Myocyte (in vitro differentiated cells): ENCODE measurements at places on chromosomes 12 and 14. TPM values are rescaled to one million over a fixed set of nuclear protein-coding genes. Genes with fewer than 3 reads are reported as not detected.

Gene MORN3
- total RNA-seq = not detected in 2 replicates

Gene GYS2
- total RNA-seq = not detected in 2 replicates

Gene CPNE6
- total RNA-seq = not detected in 2 replicates

Gene RNF212B
- total RNA-seq = not detected in 2 replicates

Gene RAB2B
- 21.9 and 26.4 TPM in 2 replicates for total RNA-seq

Gene NEUROD4
- total RNA-seq = not detected in 2 replicates

Gene KRT81
- 0.08 TPM in 1 of 2 replicates, not detected in the other for total RNA-seq

- no peak for DNase-seq
Measured at GRCh38 chr12:67523538-67523937, 125.0 kb upstream of the DYRK2 start.

- no peak for DNase-seq
Measured at GRCh38 chr14:89498878-89499277, 81.8 kb upstream of the FOXN3 start.

- peak; percentile 87 for DNase-seq
Measured at GRCh38 chr14:68794851-68795596, 2.2 kb upstream of the ZFP36L1 start.

- no peak for DNase-seq
Measured at GRCh38 chr14:60183741-60184140, 18.5 kb upstream of the DHRS7 start.

DNA sequence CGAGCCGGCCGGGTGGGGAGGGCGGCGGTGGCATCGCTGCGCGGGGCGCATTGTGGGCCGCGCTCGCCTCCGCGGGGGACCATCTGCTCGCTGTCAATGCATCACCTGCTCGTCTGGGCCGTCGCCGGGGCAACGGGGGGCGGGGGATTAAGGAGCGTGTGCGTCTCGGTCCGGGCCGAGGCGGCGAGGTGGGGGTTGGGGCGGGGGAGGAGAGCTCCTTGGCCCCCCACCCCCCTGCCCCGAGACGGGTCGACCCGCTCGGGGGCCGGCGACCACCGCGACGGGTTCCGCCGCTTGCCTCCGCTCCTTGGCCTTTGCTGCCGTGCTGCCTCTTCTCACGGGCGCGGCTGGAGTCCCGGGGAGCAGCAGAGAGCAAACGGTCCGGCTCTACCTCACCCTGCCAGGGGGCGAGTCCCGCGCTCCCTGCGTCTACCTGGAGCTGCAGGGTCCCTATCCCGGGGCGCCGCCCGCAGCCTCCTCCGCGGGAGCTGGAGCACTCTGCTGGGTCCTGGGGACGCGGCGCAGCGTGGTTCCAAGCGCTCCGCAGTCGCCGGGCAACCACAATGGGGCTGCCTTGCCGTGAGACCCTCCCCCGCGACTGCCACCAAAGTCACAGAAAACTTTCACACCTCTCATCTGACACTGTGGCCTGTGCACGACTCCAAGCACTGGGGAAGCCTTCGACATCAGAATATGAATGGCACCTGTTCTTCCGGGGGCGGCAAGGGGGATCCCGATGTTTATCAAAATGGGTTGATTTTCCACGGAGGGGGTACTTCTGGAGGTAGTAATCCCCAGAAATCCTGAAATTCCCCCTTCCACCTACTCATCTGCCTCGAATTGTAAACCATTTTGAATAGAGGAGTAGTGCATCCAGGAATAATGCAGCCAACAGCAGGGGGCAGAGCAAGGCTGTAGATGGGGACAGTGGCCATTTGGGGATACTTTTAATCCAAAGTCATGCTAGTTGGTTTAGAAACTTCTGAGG, at the start of gene C12orf42:
TSS of gene C12orf42 (minus strand) at position 500 of the 988 bp plus-strand sequence. CDS start 17,542 bp downstream, outside the sequence.
- peak; percentile 47 for DNase-seq

DNA sequence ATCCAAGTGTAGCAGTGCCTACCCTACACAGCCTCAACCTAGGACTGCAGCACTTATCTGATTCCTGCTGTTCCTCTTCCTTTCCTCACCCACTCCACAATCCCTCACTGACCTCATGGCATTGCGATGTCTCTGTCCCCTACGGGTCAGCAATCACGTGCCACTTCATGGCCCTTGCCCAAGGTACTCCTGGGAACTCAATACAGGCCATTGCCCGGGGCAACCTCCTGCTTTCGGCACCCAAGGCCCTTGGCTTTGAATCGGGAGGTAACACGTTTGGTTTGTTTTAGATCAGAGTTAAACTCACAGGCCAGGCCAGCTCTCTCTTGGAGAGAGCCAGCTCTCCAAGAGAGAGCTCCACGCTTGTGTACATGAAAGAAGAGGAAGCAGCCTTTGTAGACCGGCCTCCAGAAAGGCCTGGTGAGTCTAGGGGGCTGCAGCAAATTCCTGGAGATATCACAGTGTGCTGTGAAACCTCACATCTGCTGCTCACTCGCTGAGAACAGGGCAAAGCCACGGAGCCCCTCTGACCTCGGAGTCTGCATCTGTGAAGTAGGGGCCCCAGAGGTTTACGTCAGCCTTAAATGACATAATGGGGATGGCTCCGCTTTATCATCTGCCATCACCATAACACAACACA, 12.2 kb downstream of the CLMN start:
- DNase-seq = no peak

DNA sequence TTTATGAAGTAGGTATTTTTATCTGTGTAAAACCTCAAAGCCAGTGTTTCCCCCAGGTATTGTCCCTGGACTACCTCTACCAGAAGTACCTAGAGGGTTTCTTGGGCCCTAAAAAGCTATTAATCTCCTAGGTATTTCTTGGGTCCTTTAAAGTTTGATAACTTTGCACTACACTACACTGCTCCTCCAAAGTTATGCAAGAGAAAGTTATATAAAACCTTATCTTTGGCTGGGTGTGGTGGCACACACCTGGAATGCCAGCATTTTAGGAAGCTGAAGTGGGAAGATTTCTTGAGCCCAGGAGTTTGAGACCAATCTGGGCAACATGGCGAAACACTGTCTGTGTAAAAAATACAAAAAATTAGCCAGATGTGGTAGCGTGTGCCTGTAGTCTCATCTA, 34.9 kb downstream of the PTPN21 start:
- DNase-seq = no peak

- DNase-seq = no peak
Measured at GRCh38 chr12:62363506-62363905, 103.1 kb upstream of the MON2 start.

GRCh38 chr14:46788994-46789393, 137.4 kb upstream of the RPL10L start:
- DNase-seq = no peak

- DNase-seq = no peak
Measured at GRCh38 chr12:112751844-112752243, 39.7 kb upstream of the RPH3A start.

DNA sequence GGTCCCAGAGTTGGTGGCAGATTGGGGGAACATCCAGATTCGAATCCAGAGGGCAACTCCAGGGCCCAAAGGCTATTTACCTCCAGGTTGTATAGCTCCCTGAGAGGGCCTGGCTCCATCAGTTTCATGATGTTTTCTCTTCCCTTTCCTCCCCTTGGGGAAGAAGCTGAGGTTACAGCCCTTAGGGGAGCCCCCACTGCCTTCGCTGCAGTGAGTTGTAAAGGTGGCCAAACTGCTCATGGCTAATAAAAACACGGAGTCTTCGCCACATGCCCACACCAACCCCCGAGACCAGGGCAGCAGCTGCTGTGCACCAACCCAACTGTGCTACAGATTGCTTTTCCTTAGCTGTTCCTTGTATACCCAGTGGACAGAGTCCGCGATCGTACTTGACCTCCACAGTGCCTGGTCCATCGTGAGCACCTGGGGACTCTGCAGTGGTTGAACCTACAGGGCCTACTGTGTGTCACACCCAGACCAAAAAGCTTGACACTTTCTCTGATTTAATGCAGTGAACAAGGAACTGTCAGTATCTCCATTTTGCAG, 20.9 kb downstream of the GALNT16 start:
- DNase-seq = no peak

GRCh38 chr14:78314484-78314883, 144.3 kb downstream of the NRXN3 start:
- DNase-seq = no peak

DNA sequence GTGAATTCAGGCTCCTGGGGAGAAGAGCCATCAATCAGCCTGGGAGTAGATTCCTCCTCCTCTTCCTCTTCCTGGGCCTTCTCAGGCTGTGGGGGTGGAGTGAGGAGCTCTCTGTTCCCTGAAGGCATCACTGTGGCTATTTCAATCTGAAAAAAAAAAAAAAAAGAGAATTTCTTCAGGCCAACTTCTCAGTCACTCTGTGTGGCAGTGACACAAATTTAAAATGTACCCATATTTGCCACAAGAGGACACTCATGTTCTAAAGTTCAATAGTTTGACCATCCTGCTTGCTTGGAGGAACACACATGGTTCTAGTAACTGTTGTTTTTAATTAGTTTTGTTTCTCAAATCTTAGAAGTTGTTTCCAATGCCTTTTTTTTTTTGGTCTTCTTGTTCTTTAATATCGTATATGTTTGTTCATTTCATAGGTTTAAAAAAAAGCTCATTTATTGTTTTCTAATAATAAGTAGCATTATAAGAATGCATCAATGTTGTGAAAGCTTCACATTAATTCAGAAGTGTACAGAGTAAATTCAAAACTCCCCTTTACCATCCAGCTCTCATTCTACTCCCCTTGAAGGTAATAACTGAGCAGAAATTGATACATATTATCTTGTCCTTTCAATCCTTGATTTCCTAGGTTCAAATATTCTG, 23.3 kb upstream of the CCER1 start:
- DNase-seq = peak; percentile 83

DNA sequence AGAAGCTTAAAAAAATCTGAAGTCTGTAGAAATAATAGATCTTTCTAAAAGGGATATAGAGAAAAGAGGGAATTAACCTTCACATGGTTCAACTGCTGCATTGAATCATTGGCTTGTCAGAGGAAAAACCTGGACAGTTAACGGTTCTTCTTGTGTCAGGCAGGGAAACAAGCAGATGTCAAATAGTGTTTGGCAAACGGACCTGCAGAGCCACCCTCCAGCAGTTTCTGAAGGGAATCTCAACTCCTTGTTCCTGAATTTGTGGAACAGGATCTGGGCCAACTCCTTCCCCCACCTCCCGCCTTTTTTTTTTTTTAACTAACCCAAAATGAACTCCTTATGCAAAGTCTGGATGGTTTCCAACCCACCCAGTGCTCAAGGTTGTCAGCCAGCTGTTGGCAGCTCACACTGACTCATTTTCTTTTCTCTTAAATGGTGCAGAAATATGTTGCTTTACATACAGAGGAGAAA, 187.3 kb downstream of the CAND1 start:
- DNase-seq = peak; percentile 81

DNA sequence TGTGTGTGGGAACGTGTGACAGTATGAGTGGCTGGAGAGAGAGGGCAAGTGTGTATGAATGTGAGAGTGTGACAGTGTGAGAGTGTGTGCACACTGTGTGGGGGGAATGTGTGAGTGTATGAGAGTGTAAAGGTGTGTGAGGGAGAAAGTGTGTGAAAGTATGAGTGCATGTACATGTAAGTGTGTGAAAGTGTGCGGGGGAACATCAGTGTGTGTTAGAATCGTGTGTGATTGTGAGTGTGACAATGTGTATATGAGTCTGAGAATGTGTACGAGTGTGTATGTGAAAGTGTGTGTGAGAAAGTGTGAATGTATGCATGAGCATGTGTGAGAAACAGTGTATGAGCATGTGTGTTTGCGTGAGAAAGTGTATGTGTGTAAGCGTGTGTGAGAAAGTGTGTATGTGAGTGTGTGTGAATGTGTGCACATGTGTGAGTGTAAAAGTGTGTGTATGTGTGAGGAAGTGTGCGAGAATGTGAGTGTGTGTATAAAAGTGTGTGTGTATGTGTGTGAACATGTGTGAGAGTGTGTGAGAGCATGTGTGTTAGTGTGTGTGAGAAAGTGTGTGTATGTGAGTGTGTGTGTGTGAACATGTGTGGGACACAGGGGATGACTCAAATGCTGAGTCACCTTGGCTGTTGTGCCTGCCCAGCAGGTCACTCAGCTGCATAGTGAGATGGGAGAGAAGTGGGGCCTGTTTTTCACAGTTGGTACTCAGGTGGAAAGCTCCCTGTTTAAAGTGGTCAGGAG, 220.5 kb upstream of the TBX3 start:
- DNase-seq = no peak

DNA sequence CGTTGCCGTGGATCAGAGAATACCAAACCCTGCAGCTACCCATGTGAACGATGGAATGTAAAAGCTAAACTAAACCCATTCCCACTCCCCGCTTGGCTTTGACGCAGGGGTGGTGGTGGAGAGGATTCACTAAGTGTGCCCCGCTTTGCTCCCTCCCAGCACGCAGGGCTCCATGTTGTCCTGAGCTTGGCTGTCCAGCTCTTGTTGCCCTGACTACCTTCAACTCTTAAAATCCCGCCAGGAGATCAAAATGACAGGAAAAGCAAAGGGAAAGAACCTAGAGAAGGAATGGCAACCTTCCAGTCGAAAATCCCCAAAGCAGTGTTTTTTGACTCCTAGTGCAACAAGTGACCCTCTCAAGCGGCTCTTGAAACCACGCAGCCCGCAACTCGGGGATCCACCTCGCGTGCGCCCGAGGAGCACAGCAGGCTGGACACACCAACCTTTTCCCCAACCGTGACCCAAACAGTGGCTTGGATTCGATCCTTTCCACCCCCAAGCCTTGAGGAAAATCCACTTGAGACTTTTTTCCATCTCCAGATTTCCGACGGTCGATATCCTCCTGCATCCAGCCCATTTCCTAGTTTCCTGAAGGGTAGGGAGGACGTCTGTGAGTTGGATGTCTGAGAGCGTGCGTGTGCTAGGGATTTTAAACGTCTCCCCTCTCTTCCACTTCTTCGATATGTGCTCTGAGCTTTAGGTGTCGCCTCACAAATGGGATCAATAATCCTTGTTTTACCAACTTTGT, 1.4 kb downstream of the SYT10 start:
- no peak for DNase-seq

DNA sequence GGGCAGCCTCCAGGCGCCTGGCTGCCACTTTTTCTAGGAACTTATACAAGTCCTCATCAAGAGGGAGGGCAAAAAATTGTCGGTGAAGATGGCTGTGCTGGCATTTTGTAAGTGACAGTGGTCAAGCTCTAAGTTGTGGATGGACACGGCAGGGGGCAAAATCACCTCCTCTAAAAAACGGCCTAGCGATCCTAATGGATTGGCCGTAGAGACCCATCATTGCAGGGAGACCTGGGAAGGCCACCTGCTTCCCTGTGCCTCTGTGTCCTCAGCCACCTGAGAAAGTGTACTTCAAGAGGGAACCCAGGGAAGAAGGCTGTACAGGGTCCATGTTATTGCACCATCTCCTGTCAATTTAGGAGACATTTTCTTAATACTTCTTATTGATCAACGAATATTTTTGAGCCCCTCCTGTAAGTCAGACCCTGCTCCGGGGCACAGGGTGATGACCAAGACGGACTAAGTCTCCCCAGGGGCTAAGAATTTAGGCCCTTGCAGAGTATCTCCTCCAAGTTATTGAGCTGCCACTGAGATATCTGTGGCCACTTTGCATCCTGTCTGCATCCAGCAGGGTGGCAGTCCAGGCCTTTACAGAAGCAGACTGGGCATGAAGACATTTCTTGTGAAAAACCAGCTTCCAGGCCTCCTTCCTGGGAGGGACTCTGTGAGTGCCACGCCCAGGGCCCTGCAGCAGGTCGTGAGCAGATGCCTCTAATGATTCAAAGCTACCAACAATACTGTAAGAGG, 40.5 kb downstream of the PSMA6 start:
- DNase-seq = no peak
